ENCODE measurements at places on chromosomes 4 and X. TPM values are rescaled to one million over a fixed set of nuclear protein-coding genes. Genes with fewer than 3 reads are reported as not detected.

Gene IL9R
- not detected for total RNA-seq

Gene RIBC1
- total RNA-seq, result not detected

Gene PAGE2
- total RNA-seq, result not detected

Gene OCIAD1
- total RNA-seq, result 92.2 TPM

Gene LDB2
- 0.11 TPM for total RNA-seq

Gene ALB
- total RNA-seq, result not detected

Gene MAGED4
- total RNA-seq, result 115 TPM

Gene LNX1
- 0.22 TPM for total RNA-seq

Gene LONRF3
- not detected for total RNA-seq

Gene PDK3
- total RNA-seq, result 5.1 TPM

Gene ADH1B
- total RNA-seq, result not detected

Gene GPC4
- 14.1 TPM for total RNA-seq

Gene UBE2K
- total RNA-seq, result 13.7 TPM

Gene CXXC4
- total RNA-seq, result 0.39 TPM

Gene C4orf17
- total RNA-seq, result not detected

Gene GPR173
- 6.7 TPM for total RNA-seq

Gene CTAG1B
- not detected for total RNA-seq

Gene CAPN6
- total RNA-seq, result 9.9 TPM

Gene PSAPL1
- not detected for total RNA-seq

Gene SH3BGRL
- total RNA-seq, result 55.1 TPM

Gene NCAPG
- total RNA-seq, result 8.7 TPM

Gene P2RY8
- not detected for total RNA-seq

Gene RAI2
- not detected for total RNA-seq

Gene USP51
- 7.1 TPM for total RNA-seq

Gene CYBB
- total RNA-seq, result not detected

Gene DIPK2B
- total RNA-seq, result not detected

Gene EMD
- 32.2 TPM for total RNA-seq

Gene ODAM
- 2.0 TPM for total RNA-seq

Gene CFI
- not detected for total RNA-seq

Gene KCND1
- total RNA-seq, result 0.11 TPM

Gene ABLIM2
- under 0.01 TPM for total RNA-seq

Gene FAM241A
- 0.39 TPM for total RNA-seq
